ENCODE measurements at places on chromosomes 6 and 20. TPM values are rescaled to one million over a fixed set of nuclear protein-coding genes. Genes with fewer than 3 reads are reported as not detected.

DNA sequence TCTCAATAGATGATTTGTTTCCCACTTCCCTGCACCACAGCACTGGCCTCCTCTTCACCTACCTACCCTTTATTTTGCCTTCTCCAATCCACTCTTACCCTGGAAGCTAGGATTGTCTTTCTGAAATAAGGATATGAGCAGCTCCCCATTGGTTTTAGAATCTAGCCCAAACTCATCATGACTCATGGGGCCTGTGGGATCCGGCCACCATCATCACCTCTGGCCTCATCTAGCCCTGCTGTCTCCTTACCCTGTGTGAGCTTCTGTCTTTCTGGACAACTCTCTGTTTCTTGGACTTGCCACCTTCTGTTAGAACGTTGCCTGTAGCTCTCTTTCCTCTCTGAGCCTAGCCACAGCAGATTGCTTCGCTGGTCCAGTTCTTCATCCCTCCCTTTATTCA is 277.1 kb downstream of the PAX1 start:
- no peak for DNase-seq

The PHACTR1 gene
- 0.11 TPM for total RNA-seq

- DNase-seq: no peak
These were observed 18.6 kb upstream of the MCM3 start for GRCh38 chr6:52303178-52303577.

The CRISP1 gene
- total RNA-seq: not detected

- no peak for DNase-seq
These were observed 38.2 kb upstream of the NKX2-4 start for GRCh38 chr20:21435576-21435975.

DNA sequence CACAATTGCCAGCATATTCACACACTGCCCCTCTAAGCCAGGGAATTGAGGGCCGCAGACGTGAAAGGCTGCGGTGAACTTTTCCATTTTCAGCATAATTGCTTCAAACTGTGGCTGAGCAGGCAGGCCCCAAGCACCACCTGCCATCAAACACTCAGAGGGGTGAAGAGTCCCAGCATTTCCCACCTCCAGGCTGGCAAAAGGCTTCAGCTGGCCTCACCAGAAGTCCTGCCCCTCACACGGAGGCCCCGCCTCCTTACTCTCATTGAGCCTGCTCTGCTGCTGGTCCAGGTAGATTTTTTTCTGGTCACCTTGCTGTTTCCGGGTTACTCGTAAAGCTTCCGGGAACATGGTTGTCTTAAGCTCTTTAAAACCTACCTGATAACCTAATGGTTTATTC is 52.0 kb upstream of the PRELID3B start:
- no peak for DNase-seq

The DDO gene
- total RNA-seq: not detected

- DNase-seq: no peak
These were observed 223.7 kb downstream of the ARHGAP18 start for GRCh38 chr6:129486327-129486726.

DNA sequence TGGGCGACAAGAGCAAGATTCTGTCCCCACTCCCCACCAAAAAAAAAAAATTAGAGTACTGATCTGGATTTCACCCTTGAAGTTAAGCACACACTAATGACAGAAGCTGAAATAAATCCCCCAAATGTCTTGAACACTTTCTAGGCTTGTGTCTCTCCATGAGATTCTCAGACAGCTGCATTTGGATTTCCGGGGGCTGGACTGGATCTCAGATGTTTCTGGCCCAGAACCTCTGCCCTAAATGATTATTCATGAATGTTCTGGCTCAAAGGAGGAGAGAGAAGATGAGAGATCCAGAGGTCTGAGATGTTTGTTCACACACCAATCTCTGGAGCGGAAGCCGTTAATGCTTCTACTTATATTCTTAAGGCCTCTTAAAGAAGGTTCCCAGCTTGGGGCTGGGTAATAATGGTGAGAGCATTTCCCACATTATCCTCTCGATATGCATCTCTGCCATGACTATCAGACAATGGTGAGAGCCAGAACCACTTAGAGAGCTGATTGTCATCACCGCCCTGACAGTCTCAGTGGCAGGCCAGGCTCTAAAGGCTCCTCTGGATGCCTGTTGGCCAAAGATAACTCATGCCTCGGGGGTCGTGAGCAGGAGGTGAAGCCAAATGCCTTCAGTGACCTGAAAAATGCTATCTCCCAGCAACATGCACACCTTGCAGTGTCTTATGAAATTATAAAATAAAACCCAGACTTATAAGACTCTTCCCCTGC is 127.9 kb upstream of the AGPAT4 start:
- DNase-seq: no peak

The SIRPG gene
- total RNA-seq: 48.6 TPM

DNA sequence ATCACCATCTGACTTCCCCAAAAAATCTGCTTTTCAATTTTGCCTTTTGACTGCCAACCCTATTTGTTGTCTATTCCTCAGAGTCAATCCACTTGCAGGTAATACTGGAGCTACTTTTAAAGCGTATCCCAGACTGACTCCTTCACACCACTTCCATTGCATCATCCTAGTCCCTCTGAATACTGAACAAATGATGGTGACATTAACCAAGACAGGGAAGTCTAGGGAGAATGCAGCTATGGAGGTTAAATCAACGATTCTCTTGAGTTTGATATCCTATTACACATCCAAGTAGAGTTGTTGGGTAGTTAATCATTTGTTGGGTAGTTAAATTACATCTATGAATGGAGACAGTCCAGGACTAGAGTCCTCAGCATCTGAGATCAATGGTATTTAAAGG is 2.0 kb downstream of the OGFRL1 start:
- no peak for DNase-seq

- DNase-seq: no peak
These were observed 13.8 kb downstream of the HECA start for GRCh38 chr6:139148557-139149235.

The CCDC28A gene
- 15.7 TPM for total RNA-seq

DNA sequence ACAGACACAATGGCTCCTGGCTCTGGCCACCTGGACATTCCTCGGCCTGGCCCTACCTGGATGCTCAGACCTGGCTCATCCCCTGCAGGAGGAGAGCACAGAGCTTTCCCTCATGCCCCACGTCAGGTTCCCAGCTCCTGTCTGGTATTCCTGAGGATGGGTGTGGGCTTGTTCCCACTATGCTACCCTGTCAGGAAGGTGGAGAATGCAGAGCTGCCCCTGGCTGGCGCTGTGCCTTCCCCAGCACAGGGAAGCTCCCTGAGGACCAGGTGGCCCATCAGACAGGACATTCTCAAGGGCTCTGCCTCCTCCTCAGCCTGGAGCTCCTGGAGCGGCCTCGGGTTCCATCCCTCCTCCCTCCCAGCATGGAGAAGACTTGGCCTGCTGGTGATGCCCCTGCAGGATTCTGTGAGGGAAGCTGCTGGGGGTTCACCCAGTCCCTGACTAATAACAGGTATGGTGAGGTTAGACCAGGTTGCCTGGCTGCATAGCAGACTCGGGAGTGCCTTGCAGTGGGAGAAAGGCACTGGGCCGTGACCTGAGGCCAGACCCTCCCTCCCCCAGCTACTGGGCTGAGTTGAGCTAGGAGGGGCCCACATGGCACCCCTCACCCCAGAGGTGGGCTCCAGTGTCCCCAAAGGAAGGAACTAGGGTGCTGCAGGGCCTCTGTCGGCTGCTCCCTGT is 156.0 kb upstream of the MLN start:
- DNase-seq: no peak

DNA sequence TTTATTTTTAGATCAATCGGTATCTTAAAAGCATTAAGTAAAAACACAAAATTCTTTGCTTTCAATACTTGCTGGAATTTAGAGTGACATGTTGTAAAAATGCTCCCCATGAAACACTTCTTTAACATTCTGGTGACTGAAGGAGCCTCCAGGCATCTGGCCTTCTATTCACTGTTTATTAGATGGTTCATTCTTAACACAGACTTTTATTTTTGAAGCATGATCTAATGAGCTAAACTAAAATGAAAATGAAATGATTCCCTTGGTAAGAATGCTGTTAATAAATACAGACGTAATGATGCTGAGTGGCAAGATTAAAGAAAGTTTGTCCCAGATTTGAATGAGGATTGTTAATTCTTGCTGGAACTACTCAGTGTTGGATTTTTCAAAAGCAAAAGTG is 698.4 kb downstream of the TENT5A start:
- no peak for DNase-seq

- no peak for DNase-seq
These were observed 2.9 kb downstream of the MAP7 start for GRCh38 chr6:136547336-136547735.

GRCh38 chr6:32741031-32741960 is at the start of gene HLA-DQA2:
TSS of gene HLA-DQA2 (plus strand) at chr6:32741391. CDS start at chr6:32741444, 53 bp downstream.
- no peak for DNase-seq

DNA sequence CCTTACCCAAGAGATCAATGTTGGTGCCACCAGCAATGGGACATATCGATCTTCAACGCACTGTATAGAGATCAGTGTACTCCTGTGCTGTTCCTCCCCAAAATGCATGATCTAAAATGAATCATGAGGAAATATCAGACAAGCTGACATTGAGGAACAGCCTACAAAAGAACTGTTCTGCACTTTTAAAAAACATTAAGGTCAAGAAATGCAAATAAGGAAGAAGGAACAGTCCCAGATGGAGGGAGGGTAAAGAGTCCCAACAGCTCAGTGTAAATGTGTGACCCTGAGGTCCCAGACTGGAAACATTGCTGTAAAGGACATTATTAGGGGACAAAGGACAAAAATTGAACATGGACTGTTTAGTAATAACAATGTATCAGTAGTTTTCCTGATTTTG is 24.3 kb upstream of the XRN2 start:
- DNase-seq: no peak

The EYS gene
- not detected for total RNA-seq

GRCh38 chr6:40395066-40395697 is 192.0 kb downstream of the LRFN2 start:
- no peak for DNase-seq

DNA sequence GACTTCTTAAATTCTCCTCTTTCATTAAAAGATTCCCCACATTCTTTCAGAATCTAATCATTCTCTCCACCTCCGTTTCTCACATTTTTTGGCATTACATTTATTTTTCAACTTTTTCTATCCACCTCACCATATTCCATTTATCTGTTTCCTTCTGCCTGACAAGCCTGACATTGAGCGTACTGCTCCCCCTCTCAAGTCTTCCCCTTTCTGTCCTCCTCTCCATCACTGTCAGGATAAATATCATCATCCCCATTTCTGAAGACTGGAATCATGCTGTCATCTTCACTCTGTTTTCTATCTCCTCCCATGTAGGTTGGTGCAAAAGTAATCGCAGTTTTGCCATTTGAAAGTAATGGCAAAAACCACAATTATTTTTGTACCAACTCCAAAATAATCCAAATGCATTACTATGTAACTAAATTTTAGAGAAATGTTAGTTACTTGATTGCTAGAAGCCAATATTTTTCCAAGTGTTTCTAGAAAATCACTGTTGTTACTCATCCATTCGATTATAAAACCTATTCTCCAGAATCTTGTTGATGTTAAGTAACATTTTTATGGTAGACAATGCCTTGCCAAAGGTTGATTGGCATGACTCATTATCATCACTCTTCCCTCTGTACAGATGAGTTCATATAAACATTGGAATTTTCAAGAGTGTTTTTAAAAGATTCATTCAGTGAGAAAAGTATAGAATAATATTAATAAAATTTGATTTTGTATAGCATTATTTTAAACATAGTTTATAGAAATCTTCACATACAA is 292.3 kb upstream of the RNF217 start:
- no peak for DNase-seq

GRCh38 chr20:63618291-63618980 is 8.5 kb downstream of the GMEB2 start:
- DNase-seq: no peak

DNA sequence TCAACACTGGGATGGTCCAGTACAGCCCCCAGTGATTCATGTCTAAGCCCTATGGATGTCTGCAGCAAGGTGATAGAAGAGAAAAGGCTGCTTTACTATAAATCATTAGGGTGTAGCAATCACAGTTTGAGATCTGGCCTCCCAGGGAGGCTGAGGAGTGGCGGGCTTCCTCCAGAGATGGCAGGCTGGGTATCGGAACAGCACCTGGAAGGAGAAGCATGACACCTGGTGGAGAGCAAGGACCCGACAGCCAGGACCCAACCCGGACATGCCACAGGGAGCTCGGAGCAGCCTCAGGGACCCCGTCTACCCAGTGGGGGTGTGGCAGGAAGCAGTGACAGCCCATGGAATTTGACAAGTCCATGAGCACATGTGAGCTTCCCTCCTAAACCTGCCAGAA is 114.8 kb upstream of the CD93 start:
- DNase-seq: peak; percentile 6

DNA sequence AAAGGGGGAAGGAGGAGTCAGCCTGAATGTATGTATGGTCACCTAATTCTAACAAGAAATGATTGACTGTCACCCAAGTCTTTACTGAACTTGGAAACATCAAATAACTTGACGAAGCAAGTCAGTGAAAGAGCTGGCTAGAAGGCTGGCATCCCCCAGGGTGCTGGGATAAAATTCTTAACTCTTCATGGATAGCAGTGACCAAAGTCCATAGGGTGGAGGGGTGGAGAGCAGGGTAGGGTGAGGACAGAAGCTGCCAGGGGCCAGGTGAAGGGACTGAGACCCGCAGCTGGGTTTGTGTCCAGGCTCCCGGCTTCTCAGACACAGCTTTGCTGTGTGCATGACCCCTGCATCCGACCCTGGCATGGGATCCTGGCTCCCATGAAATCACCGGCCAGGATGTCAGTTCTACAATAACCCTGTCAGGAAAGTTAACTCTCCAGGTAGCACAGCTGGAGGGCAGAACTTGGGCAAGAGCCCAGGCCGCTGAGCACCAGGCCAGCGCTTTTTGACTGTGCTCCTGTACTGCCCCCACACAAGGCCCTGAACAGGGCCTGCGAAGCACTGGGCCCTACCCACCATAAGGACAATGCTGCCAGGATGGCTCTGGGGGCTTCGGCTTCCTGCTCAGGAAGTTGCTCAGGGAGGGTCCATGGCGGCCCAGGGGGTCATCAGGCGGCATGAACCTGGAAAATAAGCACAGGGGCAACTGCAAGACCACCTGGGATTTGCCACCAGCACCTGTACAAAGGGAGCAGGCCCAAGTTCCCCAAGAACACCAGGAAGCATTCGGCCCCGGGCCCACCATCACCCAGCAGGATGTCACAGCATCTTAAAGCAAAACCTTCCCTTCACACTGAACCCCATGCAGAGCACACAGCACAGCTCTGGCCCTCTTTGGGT is 32.5 kb downstream of the ZC3H12D start:
- no peak for DNase-seq

The RPL7L1 gene
- total RNA-seq: 137 TPM
